ENCODE measurements at places on chromosomes 1 and 21. TPM values are rescaled to one million over a fixed set of nuclear protein-coding genes. Genes with fewer than 3 reads are reported as not detected.

The FAM43B gene
- 0.52 TPM for total RNA-seq

The FCRL1 gene
- 0.21 TPM for total RNA-seq

The FMN2 gene
- 0.49 TPM for total RNA-seq

The C1orf226 gene
- total RNA-seq = 11.8 TPM

The ZRANB2 gene
- 105 TPM for total RNA-seq

The DDR2 gene
- total RNA-seq = 60.3 TPM

The ADAMTSL4 gene
- 48.2 TPM for total RNA-seq

The ORC1 gene
- 1.1 TPM for total RNA-seq

The MYOC gene
- total RNA-seq = 0.75 TPM

The SPATC1L gene
- 12.3 TPM for total RNA-seq

The TMPRSS15 gene
- not detected for total RNA-seq

The SRRM1 gene
- total RNA-seq = 169 TPM

The GJA9 gene
- total RNA-seq = 0.42 TPM

The LCE1E gene
- not detected for total RNA-seq

The SLC30A10 gene
- not detected for total RNA-seq

The BMP8B gene
- total RNA-seq = 3.7 TPM

The SFN gene
- total RNA-seq = 93.7 TPM

The SPRR1B gene
- total RNA-seq = 0.91 TPM

The MATN1 gene
- total RNA-seq = not detected

The TNNI3K gene
- total RNA-seq = 4.7 TPM

The GJC2 gene
- 3.9 TPM for total RNA-seq

The RXFP4 gene
- total RNA-seq = not detected

The CTPS1 gene
- total RNA-seq = 51.0 TPM

The DONSON gene
- 6.5 TPM for total RNA-seq

The KIF2C gene
- 3.5 TPM for total RNA-seq
